OCI-LY7 (cell line): ENCODE measurements at places on chromosomes 7 and 10. TPM values are rescaled to one million over a fixed set of nuclear protein-coding genes. Genes with fewer than 3 reads are reported as not detected.
A peak's percentile ranks its signal among the peaks of the same experiment; 100 is the strongest.

DNA sequence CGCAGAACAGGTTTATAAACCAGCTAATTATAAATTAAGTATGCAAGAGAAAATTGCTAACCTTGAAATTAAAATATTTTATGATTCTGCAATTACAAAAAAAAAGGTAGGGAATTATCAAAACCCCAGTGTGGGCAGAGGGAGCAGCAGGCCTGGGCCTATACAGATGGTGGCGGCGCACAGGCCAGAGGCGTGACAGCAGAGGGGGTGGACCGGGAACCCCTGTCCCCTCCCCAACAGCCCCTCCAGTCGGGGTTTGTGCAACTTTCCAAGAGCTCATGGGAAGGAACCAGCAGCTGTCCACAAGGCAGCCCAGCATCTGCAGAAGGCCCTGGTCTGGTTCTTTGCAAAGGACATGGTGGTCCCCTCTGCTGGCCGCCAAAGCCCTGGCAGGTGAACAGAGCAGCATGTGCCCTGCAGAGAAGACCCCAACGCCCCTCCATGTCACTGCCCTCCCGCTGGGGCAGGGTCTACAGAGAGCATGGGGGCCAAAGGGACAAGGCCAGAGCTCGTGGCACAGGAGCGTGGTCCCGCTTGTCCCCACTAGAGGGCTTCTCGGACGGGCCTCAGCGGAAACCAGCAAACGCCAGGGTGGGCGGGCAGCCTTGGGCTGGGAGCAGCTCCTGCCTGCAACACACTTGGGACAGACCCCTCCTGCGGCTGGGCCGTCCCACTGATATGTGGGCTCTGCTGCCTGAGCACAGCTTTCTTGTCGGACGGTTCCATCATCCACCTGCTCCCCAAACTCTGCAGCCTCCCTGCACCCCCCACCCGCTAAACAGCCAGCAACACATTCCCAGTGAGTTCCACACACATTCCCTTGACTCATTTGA is 75.1 kb downstream of the EBF3 start:
- peak; percentile 47 for DNase-seq

GRCh38 chr10:75091146-75091545 is 20.3 kb upstream of the SAMD8 start:
- no peak for DNase-seq

- DNase-seq = no peak
Observed at GRCh38 chr7:33959676-33960075, 54.3 kb downstream of the BMPER start.

DNA sequence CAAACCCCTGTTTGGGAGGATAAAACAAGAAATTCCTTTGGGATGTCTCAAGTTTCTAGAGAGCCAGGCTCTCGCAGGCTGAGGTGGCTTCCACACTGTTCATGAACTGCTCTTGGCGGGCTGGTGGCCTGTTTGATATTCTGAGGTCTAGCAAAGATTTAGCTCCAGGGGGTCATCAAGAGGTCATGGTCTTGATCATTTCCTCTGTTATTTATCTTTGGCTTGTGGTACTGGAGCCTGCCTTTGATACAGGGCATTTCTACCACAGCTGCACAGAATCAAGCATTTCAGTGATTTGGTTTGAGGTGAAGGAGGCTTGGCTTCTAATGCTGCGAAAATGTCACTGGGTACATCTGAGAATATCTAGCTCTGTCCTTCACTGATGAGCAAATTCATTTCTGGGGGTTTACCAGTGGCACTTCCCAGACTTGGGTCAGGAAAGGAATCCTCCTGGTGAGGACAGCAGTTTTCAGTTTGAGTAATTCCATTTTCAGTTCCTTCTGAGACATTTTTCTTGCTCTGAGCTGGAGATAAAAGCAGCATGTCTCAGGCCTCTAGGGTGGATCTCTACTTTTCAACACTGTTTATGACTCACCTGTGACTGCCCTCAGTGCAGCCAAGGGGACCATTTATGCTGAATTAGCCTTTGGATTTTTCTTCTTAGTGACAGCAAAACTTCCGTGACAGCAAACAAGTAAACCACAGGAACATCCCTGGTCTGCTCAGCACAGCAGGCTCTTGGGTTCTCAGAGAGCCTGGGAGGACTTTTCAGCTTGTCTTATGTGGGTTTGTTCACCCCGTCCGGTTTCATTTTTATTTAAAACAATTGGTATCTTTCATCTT is 312.0 kb downstream of the RNLS start:
- peak; percentile 30 for DNase-seq

GRCh38 chr10:697097-697875 is 7.8 kb upstream of the DIP2C start:
- DNase-seq = no peak

- no peak for DNase-seq
Observed at GRCh38 chr7:73509463-73509862, 12.6 kb downstream of the BAZ1B start.

The FAM20C gene
- not detected in 2 replicates for total RNA-seq

The SPDYE6 gene
- not detected in 2 replicates for total RNA-seq
